ENCODE measurements at places on chromosomes 5 and 9. TPM values are rescaled to one million over a fixed set of nuclear protein-coding genes. Genes with fewer than 3 reads are reported as not detected.

DNA sequence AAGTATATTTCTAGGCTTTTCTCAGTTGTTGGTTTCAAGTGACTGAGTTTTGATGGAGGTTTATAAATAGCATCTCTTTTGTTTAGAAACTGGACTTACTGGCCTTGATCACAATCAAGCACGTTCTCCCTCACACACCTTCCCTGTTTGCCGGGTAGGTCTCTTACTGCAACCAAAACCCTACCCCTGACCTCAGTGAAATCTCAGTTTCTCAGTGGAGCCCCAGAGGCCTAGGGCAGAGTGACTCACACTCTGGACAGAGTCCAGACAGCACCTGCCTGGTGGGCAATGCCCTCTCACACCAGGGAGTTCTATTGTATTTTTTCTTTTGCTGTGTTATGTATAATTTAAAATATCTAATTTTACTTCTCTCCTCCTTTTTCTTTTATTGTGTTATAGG lies 48.4 kb upstream of the EPB41L4B start:
- DNase-seq, result no peak

DNA sequence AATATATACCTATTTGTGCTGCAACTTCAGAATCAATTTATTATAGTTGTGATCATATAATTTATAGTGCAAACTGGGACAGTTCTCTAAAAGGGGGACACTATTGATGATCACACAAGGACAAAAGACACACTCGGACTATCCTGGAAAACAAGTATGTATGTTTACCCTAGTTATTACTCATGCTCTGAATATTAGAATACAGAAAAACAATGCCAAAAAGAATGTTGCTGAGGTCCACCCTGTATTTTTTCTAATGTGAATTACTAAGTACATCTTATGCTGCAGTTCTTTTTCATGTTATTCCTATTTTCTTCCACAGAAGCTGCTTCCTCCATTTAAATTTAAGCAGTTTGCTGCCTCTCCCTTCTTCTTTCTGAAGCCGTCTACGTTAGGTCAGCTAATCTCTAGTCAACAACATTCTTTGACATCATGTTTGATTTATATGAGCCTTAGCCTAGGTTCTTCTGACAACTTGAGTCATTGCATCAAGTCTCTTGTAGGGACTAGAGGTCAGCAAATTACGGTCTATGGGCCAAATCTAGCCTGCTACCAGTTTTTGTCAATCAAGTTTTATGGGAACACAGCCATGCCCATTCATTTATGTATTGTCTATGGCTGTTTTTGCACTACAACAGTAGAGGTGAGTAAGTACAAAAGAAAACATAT lies 40.1 kb upstream of the PPP3R2 start:
- no peak for DNase-seq

DNA sequence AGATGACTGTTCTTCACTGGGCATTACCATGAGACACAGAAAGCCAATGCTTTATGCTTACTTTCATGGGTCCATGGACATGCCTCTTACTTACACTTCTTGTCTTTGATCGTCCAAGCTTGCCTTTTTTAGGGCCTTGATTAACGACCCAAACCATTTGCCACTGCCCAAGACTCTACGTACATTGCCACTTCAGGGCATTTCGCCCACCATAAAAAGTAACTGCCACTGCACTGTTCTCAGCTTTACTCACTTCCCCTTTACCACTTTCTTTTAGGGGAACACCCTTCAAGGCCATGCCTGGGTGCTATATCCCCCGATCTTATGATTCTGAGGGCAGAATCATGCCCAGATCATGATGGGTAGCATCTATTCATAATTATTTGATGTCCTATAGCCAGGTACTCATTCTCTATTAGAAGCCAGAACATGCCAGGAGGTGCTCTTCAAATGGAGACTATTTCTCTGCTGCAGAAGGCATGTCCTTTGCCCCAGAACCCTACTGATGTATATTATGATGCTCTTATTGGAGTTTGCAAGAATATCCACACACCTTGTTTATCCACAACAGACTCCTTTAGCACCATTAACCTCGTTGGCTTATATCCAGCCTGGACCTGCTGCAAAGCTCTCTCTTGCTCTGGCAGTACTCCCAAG lies 64.1 kb upstream of the RAD23B start:
- DNase-seq, result no peak

The ADAMTS13 gene
- 1.8 TPM for total RNA-seq

The IL5 gene
- total RNA-seq, result not detected

- DNase-seq, result no peak
Measured at GRCh38 chr5:146529984-146530383, 14.0 kb upstream of the GPR151 start.

Data from posterior vena cava (tissue), 2 donors.